Activated naive CD4-positive, alpha-beta T cell treated with anti-CD3 and anti-CD28 coated beads, Interleukin-2, amount 50 U/mL, for 72 hours (primary cell): ENCODE measurements at places on chromosomes 5 and 9.

DNA sequence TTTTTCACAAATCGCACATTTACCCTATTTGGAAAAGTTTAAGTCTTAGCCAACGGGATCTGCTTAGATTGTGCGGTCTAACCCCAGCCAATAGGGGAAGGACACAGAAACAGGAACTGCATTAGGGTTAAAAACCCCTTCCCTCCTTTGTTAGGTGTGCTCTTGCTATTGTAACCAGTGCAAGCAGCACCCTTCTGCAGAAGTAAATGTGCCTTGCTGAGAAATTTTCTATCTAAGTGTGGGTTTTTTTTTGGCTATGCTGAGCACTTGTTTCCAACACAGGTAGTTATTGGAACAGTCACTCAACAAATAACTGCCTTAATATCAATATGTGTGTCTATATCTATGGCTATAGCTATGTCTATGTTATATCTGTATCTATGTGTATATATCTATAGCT, 190.0 kb downstream of the TRIM32 start:
- no peak for DNase-seq

- no peak for DNase-seq
Measured at GRCh38 chr9:19938990-19939733, 150.3 kb upstream of the SLC24A2 start.

- no peak for DNase-seq
Measured at GRCh38 chr5:104540448-104540847, 977.9 kb upstream of the NUDT12 start.

DNA sequence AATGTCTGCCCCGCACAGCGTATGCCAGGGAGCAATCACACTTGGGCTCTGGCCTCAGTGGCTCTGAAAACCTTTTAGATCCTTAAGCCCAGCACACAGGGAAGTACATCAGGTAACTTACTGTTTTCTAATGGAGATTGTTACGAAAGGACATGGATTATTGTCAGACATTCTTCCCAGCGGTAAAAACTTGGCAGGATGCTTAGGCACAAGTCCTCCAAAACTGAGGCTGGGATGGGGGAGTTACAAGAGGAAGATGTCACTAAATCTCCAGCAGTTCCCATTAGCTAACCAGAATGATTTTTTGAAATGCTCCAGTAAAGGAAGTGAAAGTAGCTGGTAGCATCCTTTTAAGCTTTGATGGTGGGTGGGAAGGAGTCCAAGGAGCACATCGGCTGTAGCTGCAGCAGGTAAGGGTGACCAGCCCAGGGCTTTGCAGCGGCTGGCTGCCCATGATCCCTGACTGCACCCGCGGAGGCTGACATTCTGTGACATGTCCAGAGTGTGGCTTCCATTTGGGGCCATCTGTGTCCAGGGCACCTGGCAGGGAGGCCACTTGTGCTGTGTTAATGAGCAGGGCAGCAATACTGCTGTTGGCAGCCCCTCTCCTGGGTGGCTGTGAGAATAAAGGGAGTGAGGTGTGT, 165.8 kb downstream of the GADD45G start:
- no peak for DNase-seq

GRCh38 chr5:52846182-52846842, 58.6 kb downstream of the ITGA1 start:
- DNase-seq, result no peak

GRCh38 chr5:122182491-122182921, 53.2 kb downstream of the ZNF474 start:
- DNase-seq, result no peak

GRCh38 chr9:98942906-98943681, 613 bp upstream of the COL15A1 start:
- peak; percentile 42 for DNase-seq

DNA sequence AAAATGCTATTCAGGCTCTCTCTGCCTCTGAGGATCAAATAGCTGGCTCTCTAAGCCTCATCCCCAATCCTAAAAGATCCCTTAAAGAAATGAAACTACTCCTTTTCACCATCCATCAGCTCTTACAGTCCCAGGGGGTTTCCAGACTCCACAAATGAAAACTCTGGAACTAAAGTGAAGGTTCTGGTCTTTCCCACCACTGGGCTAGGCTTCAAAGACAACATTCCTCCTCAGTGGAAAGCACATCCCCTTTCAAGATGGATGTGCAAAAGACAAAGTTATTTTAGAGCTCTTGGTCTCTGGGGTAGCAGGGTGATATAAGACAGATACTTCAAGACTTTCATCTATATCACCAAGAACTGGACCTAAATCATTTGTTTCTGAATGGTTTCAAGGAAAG, 106.9 kb downstream of the DCP2 start:
- DNase-seq, result no peak

- DNase-seq, result no peak
Measured at GRCh38 chr9:106707291-106707690, 155.7 kb upstream of the ZNF462 start.

DNA sequence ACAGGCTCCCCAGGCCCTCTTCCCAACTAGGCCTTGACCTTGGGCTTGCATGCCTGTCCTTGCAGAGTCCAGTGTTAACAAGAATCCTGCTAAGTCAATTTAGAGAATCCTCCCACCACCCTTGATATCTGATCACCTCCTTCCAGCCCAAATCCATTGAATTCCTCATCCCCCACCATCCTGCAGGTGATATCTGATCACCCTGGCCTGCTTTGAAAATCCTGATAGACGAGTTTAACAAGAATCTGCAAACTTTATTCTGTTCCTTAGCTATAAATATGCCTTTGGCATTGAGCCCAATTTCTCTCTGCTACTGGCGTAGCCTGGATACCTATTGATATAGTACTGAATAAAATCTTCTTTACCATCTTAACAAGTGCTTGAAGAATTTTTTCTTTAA, 125.5 kb downstream of the DIRAS2 start:
- DNase-seq, result no peak

DNA sequence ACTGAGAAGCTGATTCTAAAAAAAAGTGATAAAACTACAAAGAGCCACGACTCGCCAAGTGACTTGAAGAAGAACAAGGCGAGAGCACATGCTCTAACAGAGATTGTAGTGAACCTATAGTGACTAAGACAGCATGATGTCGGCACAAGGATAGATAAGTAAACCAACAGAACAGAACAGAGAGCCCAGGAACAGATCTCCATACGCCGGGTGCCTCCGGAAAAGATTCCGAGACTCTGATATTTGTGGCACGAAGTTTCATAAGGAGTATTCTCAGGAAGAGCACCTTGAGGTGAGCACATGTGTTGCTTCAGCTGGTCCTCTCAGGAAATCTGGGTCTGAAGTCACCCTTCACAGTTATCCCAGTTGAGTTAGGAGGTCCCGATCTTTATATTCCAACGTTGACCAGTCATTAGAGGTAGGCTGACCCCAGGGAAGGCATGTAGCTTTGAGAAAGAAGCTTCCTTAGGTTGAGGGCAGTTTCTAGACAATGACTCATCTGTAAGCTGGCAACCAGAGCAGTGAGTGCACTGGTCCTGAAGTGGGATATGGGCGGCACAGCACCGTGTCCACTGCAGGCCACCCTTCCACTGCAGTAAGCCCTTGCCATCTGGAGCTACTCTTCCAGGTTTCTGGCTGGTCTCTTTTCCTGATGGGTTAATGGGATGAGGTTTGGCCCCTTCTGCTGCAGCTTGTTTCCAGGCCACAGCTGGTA, 13.6 kb upstream of the CLK4 start:
- no peak for DNase-seq

GRCh38 chr5:150301170-150301505, 1.6 kb downstream of the ARSI start:
- DNase-seq, result no peak

DNA sequence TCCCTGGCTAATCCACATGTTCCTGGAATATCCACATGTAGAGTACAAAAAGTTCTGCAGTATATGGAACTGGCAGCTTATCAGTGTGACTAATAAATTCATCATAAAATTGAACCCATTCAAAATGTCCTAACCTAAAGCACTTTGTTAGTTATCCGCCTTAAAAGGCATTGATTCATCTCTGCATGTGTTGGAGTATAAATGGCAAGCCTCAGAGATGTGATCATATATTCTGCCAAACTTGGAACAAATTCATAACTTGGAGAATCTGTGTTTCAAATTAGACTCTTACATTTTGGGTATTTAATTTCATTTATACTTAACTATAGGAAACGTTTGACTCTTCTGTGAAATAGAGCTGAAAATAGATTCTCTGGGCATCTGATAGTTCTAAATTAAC, 25.2 kb upstream of the NREP start:
- no peak for DNase-seq

GRCh38 chr9:660227-660626, 181.3 kb upstream of the DMRT1 start:
- DNase-seq, result no peak

DNA sequence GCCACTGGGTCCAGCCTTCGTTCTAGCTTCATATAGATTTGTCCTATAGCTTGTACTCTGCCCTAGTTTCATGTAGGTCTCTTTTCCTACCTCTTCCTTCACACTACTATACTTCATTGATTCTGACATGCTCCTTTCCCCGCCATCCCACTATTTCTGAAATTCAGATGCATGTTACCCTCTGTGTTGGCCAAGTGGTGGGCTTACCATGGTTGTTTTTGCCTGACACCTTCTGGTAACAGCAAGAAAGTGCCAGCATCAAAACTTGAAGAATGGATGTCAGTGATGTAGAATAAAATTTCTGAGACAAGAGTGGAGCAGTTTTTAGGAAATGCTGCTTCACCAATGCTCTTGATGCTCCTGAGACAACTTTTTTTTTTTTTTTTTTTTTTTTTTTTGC, 19.5 kb upstream of the SERINC5 start:
- no peak for DNase-seq

- no peak for DNase-seq
Measured at GRCh38 chr5:107400328-107400727, 270.4 kb downstream of the EFNA5 start.

- no peak for DNase-seq
Measured at GRCh38 chr9:13088720-13089427, 190.6 kb downstream of the MPDZ start.

DNA sequence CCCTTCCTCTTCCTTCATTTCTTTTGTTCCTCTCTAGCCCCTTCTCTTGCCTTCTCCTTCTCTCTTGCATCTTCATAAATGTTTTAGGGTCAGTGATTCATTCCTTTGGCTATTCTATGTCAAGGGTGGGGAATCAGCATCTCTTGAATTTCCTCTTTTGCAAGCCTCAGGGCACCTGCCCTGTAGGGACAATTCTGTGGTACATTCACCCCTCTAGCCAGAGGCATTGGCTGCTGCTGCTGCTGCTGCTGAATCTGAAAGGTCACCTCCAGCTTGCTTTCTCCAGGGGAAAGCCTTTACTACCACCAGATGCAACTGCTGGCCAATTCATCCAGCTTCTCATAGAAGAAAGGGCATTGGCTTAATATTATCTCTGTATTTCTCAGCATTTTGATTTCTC, 87.3 kb downstream of the INSYN2B start:
- DNase-seq, result no peak

DNA sequence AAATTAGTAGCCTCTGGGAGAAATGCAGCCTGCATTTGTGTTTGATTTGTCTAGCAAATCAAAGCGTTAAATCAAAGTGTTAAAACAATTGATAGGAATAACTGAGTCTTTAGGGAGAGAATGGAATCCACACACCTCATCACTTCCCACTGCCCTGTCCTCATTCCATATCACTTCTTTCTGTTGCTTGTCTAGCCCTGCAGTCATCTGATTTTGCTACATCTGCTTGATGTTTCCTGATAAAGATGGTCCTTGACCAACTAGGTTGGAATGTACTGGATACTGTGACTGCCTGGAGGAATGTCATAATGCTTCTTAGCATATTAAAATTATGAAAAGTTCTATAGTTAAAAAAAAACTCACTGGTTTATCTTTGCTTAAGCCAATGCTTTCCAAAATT, 119.9 kb downstream of the DOCK2 start:
- no peak for DNase-seq

GRCh38 chr9:14226855-14227532, 86.9 kb downstream of the NFIB start:
- no peak for DNase-seq

DNA sequence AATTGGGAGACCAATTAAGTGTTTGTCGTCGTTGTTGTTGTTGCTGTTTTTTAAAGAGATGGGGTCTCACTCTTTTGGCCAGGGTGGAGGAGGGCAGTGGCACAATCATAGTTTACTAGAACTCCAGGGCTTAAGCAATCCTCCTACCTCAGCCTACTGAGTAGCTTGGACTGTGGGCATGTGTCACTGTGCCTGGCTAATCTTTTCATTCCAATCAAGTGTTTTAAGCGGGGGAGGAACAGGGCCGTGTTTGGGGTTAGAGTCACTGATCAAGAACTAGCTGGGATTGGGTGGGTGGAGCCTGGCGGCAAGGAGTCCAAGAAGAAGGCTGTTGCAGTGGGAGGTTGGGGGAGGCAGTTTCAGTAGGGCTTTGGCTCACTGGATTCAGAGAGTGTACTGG, 13.8 kb downstream of the SNX30 start:
- no peak for DNase-seq

- no peak for DNase-seq
Measured at GRCh38 chr9:88757406-88758010, 222.5 kb downstream of the NXNL2 start.

GRCh38 chr9:120787933-120788332, 5.3 kb downstream of the FBXW2 start:
- no peak for DNase-seq

DNA sequence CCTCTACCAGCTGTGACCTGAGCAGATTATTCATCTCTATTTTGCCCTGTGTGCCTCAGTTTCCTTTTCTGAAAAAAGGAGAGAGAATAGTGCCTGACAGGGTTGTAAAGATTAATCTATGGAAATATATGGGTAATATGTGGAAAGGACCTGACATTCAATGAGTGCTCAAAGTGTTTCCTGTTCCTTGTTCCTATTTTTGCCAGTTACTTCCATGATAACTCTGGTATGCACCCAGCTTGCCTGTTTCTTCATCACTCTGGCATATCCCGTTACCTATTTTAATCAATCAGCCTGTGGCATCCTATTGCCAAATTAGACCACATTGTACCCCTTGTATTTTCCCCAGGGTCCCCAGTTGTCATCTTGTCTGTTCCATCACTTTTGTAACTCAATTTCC, 3.6 kb upstream of the ARAP3 start:
- DNase-seq, result no peak

- no peak for DNase-seq
Measured at GRCh38 chr5:6370580-6370979, 7.8 kb downstream of the MED10 start.

- no peak for DNase-seq
Measured at GRCh38 chr5:171705036-171705435, 80.6 kb upstream of the SMIM23 start.

DNA sequence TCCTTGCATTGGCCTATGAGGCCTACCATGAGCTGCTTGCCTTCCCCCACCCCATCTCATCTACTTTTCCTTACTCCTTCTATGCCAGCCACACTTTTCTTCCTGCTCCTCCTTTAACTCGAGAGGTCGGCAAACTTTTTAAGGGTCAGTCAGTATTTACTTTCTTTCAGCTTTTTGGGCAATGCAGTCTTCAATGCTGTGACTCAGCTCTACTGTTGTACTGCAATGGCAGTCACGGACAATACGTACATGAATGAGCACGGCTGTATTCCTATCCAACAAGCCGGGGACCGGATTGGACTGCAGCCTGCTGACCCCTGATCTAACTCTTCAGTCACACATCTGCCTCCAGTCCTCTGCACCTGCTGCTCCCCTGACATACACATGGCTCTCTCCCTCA, 602 bp upstream of the ACTL7A start:
- DNase-seq, result no peak

GRCh38 chr9:16815079-16815478, 55.4 kb downstream of the BNC2 start:
- DNase-seq, result no peak

- DNase-seq, result no peak
Measured at GRCh38 chr9:95923794-95924193, 48.3 kb downstream of the ERCC6L2 start.

- DNase-seq, result no peak
Measured at GRCh38 chr5:101676646-101677045, 619.4 kb downstream of the SLCO4C1 start.
